ENCODE measurements at places on chromosomes 2 and 18.

- no peak for DNase-seq
Measured at GRCh38 chr2:31141443-31142085, 3.3 kb upstream of the GALNT14 start.

DNA sequence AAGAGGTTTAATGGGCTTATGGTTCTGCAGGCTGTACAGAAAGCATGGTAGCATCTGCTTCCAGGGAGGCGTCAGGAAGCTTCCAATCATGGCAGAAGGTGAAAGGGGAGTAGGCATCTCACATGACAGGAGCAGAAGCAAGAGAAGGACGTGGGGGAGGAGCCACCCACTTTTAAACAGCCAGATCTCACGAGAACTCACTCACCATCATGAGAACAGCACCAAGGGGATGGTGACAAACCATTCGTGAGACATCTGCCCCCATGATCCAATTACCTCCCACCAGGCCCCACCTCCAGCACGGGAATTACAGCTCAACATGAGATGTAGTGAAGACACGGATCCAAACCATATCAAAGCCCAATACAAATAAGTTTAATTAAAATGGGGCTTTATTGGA, 113.8 kb downstream of the ATL2 start:
- no peak for DNase-seq

GRCh38 chr2:207502577-207503198, 27.1 kb upstream of the CREB1 start:
- no peak for DNase-seq

GRCh38 chr2:96201338-96201737, 7.3 kb downstream of the STARD7 start:
- no peak for DNase-seq

GRCh38 chr2:107529146-107529545, 297.5 kb upstream of the RGPD4 start:
- no peak for DNase-seq

DNA sequence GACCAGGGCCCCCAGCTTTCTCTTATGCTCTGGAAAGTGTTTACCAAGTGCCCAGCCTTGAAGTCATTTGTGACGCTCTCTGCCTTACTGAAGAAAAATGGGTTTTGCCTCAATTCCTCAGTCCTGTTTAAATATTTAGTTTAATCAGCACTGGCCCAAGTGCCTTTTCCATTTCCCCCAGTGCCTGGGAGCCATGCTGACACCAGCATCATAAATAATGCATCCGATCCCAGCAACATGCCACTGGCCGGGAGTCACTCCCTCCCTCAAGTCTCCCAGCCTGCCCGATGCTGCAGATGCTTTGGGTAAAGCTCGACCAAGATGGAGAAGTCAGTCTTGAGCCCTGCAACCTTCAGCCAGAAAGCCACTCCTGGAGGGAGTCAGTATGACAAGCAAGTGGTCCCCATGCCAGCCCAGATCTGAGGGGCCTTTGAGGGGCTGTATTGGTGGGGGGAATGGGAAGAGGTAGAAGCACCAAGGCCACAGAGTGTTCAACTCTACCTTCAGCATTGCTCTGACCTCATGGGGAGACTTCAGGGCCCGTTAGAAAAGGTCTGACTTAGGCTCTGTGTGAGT, 12.0 kb upstream of the MTA3 start:
- no peak for DNase-seq

DNA sequence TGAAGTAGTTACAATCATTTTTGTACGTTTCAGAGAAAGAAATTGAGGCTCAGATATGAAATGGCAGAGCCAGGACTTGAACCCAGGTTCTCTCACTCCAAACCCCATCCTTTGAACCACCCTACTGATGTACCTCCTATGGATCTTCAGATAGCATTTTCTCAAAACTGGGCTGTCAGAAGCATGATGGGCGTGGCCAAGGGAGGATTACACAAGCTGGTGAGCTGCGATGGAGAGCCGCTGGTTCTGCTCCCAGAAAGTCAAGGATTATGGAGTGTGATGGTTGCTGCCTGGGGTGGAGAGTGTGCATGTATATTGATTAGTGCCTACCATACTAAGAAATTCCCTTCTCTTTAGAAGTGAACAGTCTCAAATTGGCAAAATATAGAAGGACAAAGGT, 47.0 kb upstream of the PPP1CB start:
- DNase-seq: no peak

- DNase-seq: no peak
Measured at GRCh38 chr2:88673363-88673762, 18.1 kb upstream of the RPIA start.

GRCh38 chr2:84442888-84443287, 16.2 kb downstream of the SUCLG1 start:
- DNase-seq: no peak

DNA sequence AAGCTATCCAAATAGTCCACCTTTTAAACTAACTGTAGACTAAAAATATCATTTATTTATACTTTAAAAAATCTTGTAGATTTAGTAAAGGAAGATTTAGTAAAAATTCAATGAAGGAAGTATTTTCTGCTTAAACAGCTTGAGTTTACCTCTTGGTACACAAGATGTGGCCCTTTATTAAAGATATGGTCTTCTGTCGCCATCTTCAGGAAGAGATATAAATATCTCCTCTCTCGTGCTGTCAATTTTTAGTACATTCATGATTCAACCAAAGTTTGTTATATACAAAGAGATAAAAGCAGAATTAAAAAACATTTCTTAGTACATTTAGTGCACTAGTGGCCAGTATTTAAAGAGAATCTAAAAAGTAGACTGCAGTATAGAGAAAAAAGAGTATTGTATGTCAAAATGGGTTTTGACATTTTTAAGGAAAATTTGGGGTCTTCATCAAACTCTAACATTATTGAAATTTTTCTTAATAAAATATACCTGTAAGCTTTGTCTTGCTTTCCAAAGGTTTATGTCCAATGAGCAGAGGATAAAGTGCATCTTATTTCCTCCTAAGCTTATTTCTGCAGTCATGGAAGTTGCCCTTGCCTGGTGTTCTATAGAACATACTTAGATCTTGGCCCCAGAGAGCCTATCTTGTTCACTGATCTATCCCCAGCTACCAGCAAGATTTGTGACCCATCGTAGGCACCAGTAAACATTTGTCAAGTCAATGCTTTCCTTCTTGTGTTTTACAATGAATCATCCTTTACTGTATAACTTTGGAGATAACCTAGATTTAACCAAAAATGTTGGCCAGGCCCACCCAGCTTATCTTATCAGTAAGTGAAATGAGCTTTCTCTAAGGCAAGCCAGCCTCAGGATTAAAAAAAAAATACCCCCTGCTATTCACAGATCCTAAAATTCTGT, 18.5 kb upstream of the EML6 start:
- DNase-seq: no peak

GRCh38 chr2:141417246-141417797, 713.5 kb downstream of the LRP1B start:
- DNase-seq: no peak

GRCh38 chr18:1039421-1039820, 134.8 kb downstream of the ADCYAP1 start:
- no peak for DNase-seq

All from AG09319 (cell line).